Stimulated activated CD8-positive, alpha-beta memory T cell treated with anti-CD3 and anti-CD28 coated beads, Interleukin-7, amount 100 ng/mL, for 48 hours (primary cell): ENCODE measurements at places on chromosomes 1 and 21.

DNA sequence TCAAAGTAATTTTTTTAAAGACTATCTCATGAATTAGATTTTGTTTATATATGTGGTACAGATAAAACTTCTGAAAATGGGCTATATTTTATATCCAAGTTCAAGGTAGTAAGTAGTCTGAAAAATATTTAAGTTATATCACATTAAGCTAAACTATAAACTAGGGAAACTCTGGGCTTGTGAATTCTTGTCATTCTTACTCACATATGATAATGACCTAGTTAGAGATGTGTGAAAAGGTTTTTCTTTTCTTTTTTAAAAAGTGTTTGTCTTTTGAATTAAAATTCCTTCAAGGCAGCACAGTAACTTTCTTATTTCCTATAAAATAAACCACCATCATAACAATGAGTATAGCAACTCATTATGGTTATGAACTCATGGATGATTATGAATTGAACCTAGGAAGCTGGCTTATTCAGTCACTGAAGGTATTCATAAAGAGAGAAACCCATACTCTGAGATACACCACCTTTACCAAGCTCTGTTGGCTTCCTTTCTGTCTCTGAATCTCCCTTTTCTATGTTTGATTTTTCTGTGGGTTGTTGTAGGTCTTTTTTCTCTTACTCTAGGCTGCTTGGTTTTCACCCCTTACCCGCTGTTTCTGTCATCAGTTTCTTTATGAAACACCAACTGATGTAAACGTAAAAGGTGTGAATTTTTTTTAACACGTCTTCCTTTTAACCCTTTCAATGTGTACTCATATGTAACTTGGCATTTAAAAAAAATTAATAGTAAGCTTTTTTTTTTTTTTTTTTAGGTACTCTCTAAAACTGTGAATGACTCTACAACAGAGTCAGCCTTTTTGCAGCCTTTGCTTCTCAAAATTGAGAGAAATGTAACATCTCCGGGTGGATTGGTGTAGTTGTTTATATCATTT lies 25.2 kb downstream of the IL12RB2 start:
- no peak for DNase-seq

- DNase-seq: no peak
Measured at GRCh38 chr1:190001187-190001586, 476.5 kb downstream of the BRINP3 start.

DNA sequence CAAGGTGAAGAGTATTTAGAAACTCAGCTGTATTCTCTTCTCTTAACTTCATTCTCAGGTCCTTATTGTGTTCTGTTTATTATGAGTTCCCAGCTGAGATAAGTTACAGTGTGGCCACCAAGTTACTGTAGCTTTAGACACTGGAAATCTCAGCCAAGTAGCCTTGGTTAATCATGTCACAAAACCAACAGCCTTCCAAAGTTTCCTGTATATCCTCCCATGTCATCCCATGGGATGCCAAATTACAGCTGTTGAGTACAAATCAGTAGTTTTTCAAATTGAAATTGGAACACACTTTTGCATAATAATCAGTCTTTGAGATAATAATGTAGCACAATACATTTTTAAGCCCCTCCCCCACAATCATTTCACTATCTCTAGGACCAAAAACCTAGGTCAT lies 10.7 kb downstream of the ADAMTS5 start:
- no peak for DNase-seq

GRCh38 chr1:204545202-204545601 lies 29.0 kb downstream of the MDM4 start:
- no peak for DNase-seq

GRCh38 chr1:210722410-210723081 lies 393.8 kb downstream of the HHAT start:
- DNase-seq: no peak

GRCh38 chr1:156226116-156226538 lies 13.3 kb downstream of the PMF1 start:
- no peak for DNase-seq

GRCh38 chr1:115744646-115745275 lies 23.8 kb downstream of the CASQ2 start:
- no peak for DNase-seq

DNA sequence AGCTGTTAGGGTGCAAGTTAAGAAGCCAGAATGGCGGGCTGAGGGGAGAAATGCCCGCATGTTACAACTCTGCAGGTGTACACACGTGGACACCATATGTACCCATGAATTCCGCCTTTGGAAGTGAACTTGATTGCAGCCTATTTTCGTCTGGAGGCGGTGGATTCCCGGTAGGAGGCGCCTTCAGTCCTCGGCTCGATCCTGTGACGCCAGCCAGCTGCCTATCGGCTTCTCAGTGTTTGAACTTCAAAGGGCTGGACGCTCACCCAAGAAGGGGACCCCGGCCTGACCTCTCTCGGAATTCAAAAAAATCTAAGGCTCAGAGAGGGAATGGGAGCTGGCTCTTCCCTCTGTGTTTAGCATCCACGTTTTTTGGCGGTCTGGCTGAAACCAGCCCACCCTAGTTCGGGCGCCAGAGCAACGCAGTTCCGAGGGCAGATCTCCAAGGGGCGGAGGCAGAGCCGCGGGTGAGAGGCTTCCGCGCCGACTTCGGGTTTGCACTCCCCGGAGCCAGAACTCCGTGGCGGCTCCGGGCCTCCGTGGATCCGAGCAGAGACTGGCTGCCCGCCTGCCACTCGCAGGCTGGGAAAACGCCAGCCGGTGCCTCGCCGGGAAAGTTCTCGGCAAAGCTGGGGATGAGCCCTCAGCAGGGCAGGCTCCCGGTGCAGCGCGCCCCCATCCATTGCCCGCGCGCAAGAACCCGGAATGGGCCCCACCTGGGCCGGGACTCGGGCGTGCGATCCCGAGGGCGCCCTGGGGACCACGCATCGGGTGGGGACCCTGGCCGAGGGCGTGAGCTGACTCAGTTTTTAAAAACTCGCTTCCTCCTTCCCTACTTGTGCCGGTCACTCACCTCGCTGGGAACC lies 996 bp upstream of the TMEM51 start:
- DNase-seq: no peak

DNA sequence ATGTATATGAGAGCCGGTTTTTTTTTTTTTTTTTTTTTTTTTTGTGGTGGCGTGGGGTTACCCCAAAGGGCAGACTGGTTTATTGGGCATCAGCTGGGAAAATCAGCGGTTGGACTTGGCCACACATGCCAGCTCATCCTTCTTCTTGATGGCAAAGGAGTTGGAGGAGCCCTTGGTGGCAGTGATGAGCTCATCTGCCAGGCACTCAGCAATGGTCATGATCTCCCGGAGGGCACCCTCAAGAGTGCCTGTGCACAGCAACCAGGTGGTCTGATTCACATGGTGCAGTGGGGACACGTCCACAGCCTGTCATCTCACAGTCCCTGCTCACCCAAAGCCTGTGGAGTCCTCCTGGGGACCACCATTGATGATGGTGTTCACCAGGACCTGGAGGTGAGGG lies 62.0 kb downstream of the MRPS6 start:
- DNase-seq: no peak

DNA sequence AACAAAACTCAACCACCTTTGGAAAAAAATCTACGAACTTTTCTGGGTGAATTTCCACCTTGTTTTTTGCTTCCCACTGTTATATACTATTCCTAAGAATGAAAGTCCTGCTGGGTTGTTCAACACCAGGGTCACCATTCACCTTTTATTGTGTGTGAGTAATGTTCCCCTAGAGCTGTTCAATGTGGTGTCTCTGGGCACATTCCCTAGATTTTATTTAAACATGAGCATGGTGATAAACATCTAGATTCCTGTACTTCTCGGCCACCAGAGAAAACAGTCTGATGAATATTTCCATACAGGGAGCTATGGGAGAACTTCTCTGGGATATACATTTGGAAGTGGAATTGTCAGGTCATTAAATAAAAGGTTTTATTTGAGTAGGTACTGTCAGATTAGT lies 13.0 kb downstream of the FMN2 start:
- no peak for DNase-seq

- DNase-seq: no peak
Measured at GRCh38 chr1:1144122-1144842, 28.4 kb upstream of the C1orf159 start.

- no peak for DNase-seq
Measured at GRCh38 chr1:67732750-67733151, 47.8 kb downstream of the GADD45A start.

DNA sequence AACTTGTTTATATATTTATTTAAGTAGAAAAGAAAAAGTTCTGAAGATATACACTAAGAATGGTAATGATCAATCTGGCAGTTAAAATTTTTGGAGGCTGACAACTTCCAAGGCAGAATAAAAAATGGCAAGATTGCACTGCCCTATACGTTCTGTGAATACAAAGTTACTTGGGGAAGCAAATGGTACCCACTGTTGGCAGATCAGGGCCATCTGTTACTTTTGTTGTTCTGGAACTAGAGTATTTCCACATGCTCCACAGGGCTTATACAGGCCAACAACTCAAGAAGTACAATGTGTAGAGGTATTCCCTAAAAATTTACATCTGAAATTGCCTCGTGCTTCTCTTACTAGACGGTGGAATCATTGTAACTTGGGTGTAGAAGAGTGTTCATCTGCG lies 53.2 kb downstream of the AHCTF1 start:
- no peak for DNase-seq

GRCh38 chr1:173191011-173191705 lies 16.0 kb downstream of the TNFSF4 start:
- no peak for DNase-seq

DNA sequence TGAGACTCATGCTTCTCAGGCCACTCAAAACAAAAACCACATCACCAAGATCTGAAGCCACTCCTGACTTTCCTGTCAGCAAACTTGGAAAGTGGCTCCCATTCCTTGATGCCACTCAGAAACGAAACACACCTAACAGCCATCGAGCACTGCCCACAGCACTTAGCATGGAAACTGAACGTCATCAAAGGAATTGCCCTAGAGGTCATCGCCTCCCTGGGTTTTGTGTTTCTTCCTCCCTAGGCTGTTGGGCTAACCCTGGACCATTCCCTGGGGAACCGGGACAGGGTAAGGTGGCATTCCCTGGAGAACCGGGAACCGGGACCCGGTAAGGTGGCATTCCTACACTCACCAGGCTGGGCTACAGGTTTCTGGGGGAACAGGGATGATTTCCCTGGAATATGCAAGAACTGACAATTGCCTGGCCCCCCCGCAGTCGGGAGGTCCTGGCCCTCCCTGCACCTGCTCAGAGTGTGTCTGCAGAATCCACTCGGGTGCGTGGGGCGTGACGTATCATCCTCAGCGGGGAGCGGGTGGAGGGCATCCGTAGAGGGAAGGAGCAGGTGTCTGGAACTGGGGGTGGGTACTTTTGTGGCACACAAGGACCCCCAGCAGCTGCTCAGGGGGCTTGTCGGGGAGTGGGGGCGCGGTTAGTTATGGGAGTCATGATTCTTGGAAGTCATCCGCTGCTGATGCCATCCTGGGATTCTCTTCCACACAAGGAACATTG lies 30.3 kb downstream of the SLC45A1 start:
- DNase-seq: no peak

- no peak for DNase-seq
Measured at GRCh38 chr21:36747041-36747814, 48.3 kb downstream of the SIM2 start.

DNA sequence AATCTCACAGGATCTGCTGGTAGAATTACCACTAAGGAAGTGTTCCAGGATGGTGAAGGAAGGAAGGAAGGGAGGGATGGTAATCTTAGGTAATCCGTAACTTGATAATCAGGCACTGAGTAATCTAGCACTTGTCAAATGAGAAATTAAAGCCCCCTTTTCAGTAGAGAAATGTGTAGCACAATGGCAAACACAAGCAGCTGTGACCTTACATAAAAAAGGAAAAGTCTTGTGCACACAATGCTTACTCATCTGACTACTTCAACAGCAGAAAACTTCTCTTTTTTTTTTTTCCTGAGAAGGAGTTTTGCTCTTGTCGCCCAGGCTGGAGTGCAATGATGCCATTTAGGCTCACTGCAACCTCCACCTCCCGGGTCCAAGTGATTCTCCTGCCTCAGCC lies 6.1 kb downstream of the NUP210L start:
- DNase-seq: no peak

DNA sequence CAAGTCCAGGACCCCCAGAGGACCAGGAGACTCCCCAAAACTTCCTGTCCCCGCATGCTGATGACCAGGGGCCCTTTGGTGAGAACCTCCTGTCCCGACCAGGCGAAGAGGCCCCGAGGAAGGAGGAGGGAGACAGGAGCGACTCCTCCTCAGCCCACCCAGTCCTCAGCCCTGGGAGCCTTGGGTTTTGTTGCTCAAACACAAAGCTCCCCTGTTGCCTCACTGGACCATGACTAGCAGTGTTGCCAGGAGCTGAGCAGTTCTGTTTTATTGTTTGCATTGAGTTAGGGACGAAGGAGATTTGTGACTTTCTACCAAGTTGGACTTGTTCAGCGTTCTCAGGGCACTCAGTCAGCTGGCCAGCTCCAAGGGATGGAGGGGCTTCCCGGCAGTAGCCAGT lies 10.0 kb downstream of the UMODL1 start:
- DNase-seq: no peak

- DNase-seq: peak; percentile 19
Measured at GRCh38 chr1:48817505-48818114, 40.9 kb upstream of the BEND5 start.

DNA sequence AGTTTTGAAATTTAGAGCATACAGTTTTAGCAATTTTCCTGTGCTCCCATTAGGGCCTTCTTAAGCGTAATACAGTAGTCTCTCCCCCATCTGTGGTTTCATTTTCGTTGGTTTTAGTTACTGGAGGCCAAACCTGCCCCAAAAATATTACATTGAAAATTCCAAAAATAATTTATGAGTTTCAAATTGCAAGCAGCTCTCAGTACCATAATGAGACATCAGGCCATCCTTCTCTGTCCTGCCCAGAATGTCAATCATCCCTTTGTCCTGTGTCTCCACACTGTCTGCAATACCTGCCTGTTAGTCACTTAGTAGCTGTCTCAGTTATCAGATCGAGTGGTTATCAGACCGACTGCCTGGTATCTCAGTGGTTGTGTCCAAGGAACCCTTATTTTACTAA lies 45.4 kb downstream of the ADSS2 start:
- no peak for DNase-seq

GRCh38 chr1:7510389-7510931 lies 260.6 kb upstream of the VAMP3 start:
- DNase-seq: no peak

- DNase-seq: no peak
Measured at GRCh38 chr1:81588149-81588548, 212.6 kb upstream of the ADGRL2 start.

- DNase-seq: no peak
Measured at GRCh38 chr1:119075614-119076013, 64.8 kb downstream of the WARS2 start.
